ENCODE measurements at places on chromosomes 6 and 20.

DNA sequence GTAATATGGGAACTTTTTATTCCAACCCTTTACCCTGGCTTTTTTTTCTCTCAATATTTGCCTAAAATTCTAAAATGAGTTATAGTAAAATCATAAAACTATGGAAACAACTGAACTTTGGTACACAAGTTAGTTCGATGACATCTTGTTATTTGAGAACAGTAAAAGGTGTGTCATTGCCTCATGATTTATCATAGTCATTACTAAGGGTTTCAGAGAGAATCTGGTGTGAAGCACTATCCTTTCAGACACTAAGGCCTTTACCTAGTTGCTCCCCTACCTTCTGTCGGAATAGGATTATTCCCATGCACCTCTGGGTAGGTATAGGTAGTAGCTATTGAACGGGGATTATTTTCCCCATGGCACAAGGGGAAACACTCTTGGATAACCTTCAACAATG, 11.4 kb downstream of the TAF11 start:
- no peak for DNase-seq

DNA sequence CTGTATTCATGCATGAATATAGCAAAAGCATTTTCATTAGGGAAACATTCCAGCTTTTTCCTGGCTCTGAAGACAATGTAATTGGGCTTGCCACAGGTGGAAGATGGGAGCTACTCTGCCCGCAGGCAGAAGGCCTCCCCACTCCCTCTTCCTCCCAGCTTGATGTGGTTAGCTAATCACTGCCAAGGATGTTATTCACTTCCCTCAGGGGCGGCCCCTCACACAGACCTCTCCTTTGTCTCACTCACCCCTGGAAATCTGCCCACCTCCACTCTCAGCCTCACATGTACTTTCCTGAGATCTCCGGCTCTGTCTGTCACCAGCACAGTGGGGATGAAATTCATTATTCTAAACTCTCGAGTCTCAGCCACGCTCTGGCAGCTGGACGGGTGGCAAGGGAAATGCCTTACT, 100.7 kb downstream of the ANKRD60 start:
- peak; percentile 12 for DNase-seq

GRCh38 chr6:53906842-53907241, 112.0 kb downstream of the LRRC1 start:
- DNase-seq: peak; percentile 46

DNA sequence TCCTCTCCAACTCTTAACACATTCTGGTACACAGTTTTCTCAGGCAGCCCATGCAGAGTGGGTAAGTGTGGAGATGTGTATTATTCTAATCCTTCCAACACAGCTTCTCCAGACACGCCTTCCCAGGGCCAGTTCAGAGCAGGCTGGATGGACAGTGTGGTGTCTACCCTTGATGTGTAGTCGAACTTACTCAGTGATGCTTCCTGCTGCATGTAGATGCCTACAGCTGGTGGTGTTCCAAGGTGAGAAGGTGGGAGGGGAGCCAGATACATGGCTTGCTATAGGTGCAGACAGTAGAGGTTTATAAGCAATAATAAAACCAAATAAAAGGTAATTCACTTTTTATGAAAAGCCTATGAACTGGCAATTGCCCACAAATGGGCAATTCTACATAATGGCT, 104.0 kb downstream of the QRSL1 start:
- no peak for DNase-seq

DNA sequence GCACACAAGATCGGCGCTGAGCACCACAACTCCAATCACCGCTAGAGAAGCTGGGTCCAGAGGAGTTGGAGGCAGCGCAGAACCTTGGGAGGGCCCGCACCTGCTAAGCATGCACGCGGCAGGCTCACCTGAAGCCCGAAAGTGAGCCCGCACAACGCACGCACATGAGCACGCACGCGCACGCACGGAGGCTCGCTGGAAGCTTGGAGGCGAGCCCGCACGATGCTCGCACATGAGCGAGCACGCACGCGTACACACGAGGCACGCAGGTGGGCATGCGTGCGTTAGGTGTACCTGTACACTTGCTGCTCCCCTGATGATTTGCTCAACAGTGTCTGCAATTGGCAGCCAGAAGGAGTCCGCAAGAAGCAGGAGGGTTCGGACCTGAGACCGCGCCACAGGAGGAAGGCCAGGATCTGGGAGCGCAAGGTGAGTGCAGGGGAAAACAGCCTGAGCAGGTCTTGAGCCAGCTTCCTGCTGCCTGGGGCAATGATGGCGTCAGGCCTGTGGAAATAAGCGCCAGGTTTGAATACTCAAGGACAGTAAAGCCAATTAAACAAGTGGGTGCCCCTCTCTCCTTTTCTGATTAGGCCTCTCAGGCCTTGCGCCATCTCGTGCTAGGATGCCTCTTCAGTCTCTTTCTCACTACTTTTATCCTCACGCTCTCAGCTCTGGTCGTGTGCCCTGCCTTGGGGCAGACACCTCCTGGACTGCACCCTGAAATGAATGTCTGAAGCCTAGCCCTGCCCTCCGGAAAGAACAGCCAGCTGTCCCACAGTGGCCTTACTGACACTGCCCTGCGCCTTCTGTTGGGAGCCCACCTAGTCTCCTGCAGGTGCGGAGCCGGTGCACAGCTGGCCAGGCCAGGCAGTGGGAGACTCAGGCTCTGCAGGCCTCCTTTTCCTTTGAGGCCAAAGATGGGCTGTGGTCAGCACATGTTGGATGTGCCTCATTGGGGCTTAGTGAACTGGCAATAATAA, 340.4 kb downstream of the CDC5L start:
- no peak for DNase-seq

GRCh38 chr6:131146865-131147264, 11.6 kb downstream of the AKAP7 start:
- no peak for DNase-seq

GRCh38 chr6:87718662-87719433, 16.8 kb upstream of the AKIRIN2 start:
- no peak for DNase-seq

GRCh38 chr6:1558388-1558787, 51.3 kb upstream of the FOXC1 start:
- DNase-seq: no peak

DNA sequence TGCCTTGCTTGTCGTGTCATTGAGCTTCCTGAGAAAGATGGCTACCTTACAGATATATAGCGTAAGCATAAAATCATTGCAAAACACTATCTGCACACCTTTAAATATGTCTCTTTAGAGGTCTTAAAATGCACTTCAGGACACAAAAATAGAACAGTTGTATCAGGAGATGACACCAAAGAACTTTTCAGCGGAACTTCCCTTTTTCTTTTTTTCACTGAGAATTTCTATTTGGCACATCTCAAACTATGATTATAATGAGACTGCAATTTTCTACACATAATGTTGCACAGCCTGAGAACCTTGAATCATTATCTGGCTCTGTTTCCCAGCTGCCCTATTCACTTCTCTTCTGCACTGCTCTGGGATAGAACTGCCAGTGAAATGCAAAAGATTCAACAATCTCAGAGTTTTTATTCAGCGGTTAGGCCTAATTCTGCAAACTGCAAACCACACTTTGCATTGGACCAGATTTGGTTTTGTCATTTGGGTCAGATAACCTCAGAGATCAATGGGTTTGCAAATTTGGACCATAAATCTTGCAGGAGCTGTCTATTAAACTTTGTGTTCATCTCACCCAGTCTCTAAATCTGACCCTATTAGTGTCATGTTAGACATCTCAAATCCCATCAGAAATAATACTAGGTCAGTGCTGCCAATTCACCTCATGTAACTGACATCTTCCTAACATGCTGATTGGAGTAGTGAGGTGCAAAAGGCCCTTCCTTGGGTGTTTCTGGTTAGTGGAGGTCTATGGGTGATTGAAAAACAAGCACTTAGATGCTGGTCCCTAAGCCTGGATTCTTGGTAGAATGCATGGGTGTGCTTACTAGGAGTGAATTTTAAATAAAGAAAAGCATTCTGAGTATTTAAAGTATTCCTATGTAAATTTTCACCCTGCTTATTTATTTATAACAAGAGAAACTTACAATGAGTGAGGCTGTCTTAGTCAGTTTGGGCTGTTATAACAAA, 382.7 kb downstream of the UTRN start:
- no peak for DNase-seq

DNA sequence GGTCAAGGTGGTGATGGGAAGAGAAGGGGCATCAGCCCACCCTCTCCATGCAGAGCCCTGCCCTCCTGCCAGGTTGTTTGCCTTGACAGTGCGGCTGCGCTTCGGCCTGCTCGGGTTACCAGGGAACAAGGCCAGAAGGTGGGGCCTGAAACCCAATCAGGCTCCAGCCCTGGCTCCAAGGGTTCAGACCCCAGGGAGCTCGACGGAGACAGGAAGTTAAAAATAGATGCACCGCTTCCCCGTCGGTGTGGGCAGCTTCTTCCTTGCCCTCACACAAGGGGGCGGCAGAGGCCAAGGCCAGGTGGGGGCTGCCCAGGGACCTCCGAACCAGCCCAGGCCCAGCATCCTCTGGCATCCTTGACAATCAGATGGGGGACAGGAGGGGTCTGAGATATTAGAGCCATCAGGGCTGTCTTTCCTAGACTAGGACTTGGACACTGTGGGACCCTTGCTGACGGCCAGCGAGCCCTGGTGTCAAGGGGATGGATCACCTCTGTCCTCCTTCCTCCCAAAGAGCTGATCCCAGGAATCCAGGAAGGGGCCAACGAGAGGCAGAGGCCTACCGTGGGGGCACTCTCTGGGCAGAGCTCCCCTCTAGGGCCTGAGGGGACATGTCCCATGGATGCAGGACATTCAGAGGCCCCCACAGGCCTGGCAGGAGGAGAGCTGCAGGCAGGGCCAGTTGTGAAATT, 65.2 kb downstream of the RIPOR3 start:
- DNase-seq: peak; percentile 30

GRCh38 chr20:48893374-48893773, 28.1 kb upstream of the ARFGEF2 start:
- DNase-seq: no peak

DNA sequence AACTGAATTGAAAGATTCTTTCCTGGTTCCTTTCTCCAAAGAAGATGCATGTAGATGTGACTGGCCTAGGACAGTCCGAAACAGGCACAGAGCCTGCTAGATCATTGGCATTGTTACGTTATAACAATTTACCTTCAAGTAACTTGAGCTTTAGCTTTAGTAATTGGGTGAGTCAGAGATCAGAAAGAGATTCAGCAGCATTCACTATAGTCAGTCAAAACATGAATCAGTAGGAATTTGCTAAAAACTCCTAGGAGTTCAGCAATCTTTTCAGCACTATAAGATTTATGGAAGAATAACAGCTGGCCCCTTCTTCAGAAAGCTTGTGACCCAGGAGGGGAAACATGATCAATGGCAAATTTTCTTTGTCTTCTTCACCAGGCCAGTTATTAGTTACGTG, 281.7 kb upstream of the PRDM1 start:
- no peak for DNase-seq

DNA sequence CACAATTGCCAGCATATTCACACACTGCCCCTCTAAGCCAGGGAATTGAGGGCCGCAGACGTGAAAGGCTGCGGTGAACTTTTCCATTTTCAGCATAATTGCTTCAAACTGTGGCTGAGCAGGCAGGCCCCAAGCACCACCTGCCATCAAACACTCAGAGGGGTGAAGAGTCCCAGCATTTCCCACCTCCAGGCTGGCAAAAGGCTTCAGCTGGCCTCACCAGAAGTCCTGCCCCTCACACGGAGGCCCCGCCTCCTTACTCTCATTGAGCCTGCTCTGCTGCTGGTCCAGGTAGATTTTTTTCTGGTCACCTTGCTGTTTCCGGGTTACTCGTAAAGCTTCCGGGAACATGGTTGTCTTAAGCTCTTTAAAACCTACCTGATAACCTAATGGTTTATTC, 52.0 kb upstream of the PRELID3B start:
- no peak for DNase-seq

DNA sequence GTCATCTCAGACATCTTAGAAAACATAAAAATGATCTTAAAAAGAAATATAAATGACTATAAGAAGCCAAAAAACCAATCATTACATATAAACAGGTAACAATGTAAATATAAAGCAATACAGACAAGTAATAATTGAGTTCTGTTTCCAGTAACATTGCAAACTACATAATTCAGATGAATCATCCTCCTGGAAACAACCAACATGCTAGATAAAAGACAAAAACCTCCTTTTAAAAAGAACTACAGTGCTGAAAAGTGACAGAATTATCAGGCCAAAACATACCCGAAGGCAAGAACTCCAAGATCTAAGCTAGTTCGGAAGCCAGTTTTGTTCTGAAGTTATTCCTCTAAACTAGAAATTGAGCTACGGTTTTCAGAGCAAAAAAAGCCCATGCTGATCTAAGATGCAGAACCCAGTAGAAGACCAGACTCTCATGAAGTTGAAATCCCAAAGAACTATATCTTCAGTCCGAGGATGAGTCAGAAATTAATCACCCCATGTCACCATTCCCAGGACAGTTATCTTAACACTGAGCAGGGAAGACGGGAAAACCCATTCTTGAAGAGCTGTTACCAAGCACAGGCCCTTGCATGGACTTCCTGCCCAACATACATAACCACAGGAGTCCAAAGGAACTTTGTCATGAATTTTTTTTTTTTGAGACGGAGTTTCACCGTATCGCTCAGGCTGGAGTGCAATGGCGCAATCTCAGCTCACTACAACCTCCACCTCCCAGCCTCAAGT, 9.8 kb downstream of the PGM3 start:
- DNase-seq: no peak

DNA sequence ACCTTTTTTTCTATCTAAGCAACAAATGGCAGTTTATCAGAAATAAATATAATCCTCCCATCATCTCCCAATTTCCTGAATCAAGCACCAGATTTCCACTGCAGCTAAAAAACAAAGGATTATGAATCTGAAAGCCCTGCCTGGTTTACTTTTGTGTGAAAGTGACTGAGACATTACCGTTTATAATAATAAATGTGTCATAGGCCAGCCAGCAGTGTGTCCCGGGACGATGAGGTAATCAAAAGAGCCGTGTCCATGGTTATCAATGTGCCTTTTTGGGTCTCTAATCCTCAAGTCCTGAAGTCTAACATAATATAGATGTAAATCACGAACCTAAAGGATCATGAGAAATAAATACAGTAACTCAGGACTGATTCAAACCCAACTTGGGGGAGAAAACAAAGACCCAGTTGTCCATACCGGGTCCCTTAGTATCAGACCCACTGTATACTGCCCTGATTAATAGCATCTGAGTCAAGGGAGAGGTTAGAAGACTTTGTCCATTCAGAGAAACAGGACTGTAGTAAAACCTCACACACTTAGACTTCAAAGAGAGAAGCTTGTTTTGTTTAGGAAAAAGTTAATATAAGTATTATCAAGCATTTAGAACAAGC, 149.1 kb downstream of the SASH1 start:
- no peak for DNase-seq
